ENCODE measurements at places on chromosomes 13 and 19.
A peak's percentile ranks its signal among the peaks of the same experiment; 100 is the strongest.

GRCh38 chr19:10228920-10229319 lies 2.2 kb downstream of the S1PR2 start:
- DNase-seq, result peak; percentile 70

- no peak for DNase-seq
These were observed 378.5 kb downstream of the FGF9 start for GRCh38 chr13:22049384-22049783.

DNA sequence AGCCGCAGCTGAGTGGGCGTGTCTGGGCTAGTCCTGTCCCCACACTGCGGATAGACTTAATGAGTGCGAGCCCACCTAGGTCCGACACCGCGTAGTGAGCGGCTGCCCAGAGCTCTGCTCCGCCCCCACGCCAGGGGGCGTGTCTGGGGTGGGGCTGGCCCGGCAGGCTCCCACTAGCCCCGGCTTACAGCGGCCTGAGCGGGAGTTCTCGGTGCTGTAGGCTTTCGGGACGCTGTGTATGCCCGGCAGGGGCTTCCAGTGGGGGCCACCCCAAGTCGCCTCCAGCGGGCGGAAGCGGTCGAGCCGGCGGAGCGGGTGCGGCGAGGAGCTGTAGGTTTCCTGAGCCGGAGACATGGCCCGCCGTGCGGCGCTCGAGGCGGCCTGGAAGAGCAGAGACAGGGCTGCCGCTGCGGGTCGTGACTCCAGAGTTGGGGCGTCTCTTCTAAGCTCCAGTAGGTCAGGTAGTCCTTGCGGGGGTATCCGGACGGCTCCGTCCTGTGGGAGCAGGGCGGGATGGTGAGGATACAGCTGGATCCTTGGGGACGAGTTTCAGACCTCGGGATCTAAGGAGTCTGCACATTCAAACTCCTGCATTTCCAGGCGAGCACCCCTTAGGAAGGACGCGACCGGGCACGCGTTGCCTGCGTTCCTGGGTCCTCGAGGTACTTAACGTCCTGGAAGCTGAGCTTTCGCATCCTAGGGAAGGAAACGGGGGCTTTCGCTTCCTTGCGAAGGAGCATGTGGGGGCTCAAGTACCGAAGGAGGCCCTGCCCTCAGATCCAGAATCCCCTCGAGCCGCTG lies 1.2 kb downstream of the CGB7 start:
- peak; percentile 88 for DNase-seq

DNA sequence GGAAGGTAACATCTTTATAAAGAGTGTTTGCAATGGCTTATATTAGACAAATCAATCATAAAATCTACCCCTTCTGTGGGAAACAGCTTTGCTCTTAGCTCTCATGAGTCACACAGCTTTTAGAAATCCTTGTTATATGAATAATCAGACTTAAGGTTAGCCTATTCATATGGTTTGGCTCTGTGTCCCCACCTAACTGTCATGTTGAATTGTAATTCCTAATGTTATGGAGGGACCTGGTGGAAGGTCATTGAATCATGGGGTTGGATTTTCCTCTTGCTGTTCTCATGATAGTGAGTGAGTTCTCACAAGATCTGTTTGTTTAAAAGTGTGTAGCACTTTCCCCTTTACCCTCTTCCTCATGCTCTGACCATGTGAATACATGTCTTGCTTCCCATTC lies 704.2 kb upstream of the KLHL1 start:
- DNase-seq, result no peak

DNA sequence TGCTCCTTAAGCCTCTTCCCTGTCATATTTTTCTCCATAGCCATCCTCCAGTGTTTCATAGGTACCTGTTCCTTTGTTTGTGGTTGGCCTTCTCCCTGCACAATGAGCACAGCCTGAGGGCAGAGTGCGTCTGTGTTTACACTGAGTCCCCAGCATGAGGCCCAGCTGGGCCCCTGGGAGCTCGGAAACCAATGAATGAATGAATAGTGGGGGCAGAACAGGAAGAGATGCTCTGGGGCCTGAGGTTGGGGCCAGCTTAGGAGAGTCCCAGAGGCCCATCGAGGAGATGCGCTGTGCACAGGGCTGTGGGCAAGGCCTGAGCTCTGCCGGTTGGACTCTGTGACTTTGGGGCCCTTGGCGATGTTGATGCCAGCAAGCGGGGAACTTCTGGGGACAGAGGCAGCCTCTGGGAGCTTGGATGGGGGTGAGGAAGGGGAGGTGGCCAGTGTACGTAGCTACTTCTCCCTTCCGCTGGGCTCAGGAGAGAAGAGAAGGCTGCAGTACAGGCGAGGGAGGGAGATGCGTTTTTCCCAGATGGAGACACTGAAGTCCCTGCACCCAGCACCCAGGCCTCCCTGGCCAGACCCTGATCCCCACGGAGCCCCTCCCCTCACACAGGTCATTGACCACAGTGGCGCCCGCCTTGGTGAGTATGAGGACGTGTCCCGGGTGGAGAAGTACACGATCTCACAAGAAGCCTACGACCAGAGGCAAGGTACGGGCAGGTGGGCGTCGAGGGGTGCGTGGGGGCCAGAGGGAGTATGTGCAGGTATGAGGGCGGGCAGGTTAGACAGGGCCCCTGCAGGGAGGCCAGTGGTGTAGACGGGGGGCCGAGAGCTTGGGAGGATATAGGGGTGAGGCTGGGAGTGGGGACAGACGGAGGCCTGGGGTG lies 5.1 kb downstream of the TBCB start:
- peak; percentile 15 for DNase-seq

DNA sequence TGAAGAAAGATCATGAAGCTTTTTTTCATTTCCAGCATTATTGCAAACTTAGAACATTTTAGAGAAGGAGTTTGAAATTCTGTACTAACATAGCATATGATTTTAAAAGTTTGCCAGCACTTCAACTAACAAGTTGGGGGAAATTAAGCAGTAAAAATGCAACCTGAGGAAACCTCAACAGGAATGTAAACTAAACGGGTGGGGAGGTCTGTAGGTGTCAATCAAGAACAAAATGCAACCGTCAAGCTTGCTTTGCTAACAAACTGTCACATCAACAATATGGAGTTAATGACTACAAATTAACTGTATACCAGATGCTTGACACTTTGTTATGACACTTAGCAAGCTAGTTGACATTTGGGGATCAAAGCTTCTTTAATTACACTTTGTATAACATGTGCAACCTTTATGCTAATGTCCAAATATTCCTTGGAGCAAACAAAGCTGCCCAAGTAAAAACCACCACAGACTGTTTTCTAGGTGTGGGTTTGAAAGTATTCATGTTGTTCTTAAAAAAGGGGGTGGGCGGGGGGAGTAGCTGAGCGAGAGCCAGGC lies 52.1 kb downstream of the DACH1 start:
- no peak for DNase-seq

DNA sequence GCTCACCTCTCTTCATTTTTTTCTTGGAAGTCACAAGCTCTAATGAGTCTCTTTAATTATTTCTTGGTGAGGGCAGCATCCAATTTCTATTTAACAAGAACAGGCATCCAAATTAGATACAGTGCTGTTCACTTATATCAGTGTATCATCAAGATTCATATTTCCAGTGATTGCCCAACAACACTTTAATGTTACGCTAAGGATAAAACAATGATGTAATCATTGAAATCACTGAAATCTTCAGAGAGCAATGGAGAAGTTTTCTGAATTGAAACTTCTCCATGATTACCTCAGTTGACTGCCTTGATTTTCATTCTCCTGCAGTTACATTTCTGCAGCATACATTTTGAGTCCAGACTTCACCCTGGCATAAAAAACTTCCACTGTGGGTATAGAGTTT lies 17.1 kb upstream of the LRCH1 start:
- DNase-seq, result no peak

GRCh38 chr19:43812688-43813087 lies 10.4 kb upstream of the LYPD5 start:
- DNase-seq, result no peak

- DNase-seq, result no peak
These were observed 439 bp downstream of the DZIP1 start for GRCh38 chr13:95643936-95644598.

- no peak for DNase-seq
These were observed 1.4 kb downstream of the PLPP2 start for GRCh38 chr19:289651-290371.

DNA sequence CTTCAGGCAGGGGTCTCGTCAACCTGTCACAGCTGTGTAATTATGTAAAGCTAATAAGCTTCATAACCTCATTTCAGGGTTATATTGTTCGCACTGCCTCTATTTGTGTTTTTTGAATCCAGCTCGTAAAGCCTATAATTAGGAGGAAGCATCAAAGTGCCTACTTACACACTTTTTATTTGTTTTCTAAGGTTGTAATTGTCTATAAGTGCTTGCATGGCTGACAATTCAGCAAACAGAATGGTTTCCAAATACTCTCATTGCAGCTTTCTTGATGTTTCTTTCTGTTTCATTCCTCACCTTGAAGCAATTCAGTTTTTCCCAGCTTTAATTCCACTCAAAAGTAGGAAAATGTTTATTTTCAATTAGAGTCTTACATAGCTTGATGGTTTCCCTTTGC lies 336.3 kb downstream of the HS6ST3 start:
- no peak for DNase-seq

DNA sequence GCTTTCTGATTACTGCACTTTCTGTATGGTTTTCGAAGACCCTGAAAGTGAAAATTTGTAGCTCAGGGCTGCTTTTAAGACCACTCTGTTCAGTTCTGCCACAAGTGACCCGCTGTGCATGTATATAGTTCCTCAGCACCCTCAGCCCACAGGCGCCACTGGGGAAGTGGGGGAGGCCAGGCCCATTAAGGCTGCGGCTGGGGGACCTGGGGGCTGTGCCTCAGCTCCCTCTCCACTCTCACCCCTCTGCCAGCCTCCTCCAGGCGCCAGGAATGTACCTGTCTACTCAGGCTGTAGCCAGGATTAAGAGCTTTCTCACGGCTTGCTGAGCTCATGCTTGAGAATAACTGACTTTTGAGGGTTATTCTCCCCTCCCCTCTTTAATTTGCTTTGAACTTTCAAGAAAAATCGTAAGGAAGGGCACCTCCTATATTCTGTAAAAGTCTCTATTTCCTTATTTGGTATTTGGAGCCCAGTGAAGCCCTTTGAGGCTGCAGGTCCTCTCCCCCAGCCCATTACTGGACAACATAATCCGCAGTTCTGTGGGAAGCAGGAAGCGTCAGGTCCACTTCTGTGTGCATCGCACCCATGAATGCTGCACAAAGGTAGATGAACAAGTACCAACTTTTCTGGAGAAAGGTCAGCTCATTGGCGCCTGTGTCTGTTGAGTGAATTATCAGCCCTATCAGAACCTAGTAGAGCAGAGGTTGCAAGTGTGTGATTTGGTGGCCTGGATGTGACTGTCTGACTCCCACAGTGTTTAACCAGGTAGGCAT lies 29.6 kb downstream of the GJA3 start:
- no peak for DNase-seq

DNA sequence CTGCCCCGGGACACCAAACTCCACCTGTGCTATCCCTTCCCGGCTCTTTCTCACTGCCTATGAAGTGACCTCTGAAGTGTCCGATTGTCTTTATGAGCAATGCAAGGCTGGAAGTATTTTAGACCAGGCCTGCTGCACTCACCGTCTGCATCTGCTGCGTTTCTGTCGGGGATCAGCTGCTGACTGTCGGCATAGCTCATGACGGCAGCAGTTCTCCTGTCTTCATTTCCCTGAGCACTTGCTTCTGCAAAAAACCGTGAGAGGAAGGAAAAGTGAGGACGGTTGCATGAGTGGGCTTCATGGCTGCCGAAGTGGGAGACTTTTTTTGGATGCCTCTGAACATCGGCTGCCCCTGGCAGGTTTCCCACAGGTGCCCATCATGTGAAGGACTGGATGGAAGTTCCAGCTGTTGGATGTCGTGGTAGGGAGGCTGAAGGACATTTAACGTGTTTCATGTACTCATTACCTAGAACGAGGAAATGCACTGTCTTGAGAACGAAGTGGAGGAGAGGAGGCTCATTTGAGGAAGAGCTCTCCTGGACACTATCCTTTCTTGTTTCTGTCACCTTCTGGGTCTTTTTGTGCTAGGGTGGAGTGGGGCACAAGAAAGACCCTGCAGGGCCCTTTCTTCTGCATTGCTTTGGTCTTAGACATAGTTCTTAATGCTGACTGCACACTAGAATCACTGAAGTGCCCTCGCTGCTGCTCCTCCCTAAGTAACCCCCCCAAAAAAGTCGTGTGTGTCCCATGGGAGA lies 94.7 kb downstream of the RNASEH2B start:
- no peak for DNase-seq

- DNase-seq, result no peak
These were observed 11.1 kb downstream of the PPP5C start for GRCh38 chr19:46357846-46358583.

DNA sequence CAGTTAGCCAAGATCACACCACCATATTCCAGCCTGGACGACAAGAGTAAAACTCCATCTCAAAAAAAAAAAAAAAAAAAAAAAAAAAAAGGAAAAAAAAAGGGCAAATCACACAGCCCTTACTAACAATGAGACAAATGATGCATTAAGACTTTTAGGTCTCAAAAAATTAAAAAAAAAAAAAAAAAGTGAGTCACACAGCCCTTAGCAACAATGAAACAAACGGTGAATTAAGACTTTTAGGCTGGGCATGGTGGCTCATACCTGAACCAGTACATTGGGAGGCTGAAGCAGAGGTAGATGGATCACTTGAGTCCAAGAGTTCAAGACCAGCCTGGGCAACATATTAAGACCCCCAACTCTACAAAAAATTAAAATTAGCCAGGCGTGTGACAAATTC lies 32.4 kb upstream of the EIF3G start:
- no peak for DNase-seq

GRCh38 chr13:110266983-110267382 lies 40.0 kb downstream of the COL4A1 start:
- no peak for DNase-seq

- DNase-seq, result no peak
These were observed 19.4 kb downstream of the PLVAP start for GRCh38 chr19:17357724-17358123.

DNA sequence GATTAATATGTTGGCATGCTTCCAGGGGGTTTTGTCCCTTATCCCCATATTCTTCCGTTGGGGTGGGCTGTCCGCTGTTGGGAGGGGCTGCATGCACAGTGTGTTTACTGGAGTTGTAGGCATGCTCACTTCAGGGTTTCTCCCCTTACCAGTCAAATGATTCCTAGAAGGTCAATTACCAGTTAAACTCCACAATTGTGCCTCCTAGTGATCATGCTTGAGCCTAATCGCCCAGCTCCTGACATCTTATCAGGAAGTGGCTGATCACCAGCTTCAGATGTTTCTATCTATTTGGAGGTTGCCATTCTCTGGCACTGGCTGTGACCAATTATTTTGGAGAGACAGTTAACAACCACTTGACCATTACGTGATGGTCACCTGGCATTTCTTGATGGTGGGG lies 1090.0 kb downstream of the SLITRK5 start:
- DNase-seq, result no peak

- DNase-seq, result no peak
These were observed 35.1 kb downstream of the RASA3 start for GRCh38 chr13:114097212-114097892.

GRCh38 chr13:57716295-57716694 lies 84.8 kb downstream of the PCDH17 start:
- no peak for DNase-seq
